ENCODE measurements at places on chromosomes 7 and 10. TPM values are rescaled to one million over a fixed set of nuclear protein-coding genes. Genes with fewer than 3 reads are reported as not detected.

DNA sequence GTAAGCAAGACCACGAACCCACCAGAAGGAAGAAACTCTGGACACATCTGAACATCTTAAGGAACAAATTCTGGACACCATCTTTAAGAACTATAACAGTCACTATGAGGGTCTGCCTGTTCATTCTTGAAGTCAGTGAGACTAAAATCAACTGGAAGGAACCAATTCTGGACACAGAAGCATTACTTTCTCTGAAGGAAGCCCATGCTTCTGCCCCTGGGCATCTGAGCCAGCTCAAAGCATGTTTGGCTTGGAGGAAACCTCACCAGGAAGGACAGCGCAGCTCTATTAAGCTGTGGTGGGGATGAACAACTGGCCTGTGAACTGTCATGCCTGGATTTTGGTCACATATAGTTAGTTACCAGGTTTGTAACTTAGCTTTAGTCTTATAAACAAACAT is 132.4 kb upstream of the GDF10 start:
- DNase-seq = no peak

DNA sequence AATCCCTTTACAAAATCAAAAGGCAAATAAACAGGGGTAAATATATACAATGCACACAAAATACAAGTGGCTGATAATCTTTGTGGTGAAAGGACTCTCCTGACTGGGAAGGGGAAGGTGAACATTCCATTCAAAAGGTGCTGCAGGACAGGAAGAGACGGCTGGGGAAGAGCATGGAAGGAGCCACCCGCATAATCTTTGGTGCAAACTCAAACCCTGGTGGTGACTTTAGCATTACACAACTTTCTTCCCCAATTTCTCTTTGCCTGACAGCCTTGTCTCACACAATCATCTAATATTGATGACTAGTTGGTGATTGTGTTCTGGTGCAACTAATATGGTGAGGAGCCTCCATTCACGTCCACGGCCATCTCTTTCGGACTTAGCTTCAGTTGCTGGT is 117.0 kb upstream of the EGFR start:
- no peak for DNase-seq

DNA sequence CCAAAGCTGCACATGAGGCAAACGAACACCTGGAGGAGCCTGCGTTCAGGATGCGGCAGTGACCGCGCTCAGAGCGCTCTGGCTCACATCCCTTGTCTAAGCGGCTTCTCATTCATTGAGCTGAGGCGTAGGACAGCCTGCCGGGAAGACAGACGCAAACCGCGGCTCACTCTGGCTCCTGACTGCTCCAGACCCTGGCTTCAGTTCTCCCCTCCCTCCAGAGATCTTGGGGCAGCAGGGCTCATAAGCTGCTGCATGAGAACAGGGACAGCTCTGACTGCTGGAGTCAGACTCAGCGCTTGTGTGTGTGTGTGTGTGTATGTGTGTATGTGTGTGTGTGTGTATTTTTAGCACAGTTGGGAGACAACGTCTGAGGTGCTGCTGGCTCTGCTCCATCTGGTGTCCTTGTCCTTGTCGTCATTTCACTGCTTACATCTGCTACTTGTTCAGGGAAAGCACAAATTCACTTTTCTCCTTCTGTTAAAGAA is 15.8 kb upstream of the LYZL2 start:
- DNase-seq = peak; percentile 40

GRCh38 chr7:50663396-50664102 is 98.3 kb upstream of the DDC start:
- no peak for DNase-seq

Gene OGDHL
- 15.5 TPM for total RNA-seq

GRCh38 chr10:119693262-119693957 is 32.4 kb upstream of the INPP5F start:
- DNase-seq = no peak

Gene NANOS1
- 7.8 TPM for total RNA-seq

DNA sequence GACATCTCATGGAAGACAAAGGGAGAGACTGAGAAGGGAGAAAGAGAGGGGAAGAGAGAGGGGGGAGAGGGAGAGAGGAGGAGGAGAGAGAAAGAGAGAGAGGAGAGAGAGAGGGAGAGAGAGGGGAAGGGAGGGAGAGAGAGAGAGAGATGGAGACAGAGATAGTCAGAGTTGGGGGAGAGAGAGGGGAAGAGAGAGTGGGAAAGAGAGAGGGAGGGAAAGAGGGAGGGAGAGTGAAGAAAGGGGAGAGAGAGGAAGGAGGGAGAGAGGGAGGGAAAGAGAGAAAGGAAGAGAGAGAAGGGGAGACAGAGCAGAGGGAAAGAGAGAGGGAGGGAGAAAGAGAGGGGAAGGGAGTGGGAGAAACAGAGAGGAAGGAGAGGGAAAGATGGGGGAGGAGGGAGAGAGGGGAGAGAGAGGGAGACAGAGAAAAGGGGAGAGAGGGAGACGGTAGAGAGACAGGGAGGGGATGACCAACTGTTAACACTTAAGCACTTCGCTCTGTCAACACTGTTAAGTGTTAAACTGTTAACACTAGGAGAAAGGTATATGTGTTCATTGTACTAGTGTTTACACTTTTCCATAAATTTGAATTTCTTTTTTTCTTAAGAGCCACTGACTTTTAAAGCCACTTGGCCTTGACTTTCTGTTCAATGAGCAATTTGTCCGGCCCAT is 21.8 kb upstream of the SDK1 start:
- DNase-seq = no peak

- no peak for DNase-seq
Observed at GRCh38 chr7:46930366-46930765, 651.5 kb downstream of the TNS3 start.

DNA sequence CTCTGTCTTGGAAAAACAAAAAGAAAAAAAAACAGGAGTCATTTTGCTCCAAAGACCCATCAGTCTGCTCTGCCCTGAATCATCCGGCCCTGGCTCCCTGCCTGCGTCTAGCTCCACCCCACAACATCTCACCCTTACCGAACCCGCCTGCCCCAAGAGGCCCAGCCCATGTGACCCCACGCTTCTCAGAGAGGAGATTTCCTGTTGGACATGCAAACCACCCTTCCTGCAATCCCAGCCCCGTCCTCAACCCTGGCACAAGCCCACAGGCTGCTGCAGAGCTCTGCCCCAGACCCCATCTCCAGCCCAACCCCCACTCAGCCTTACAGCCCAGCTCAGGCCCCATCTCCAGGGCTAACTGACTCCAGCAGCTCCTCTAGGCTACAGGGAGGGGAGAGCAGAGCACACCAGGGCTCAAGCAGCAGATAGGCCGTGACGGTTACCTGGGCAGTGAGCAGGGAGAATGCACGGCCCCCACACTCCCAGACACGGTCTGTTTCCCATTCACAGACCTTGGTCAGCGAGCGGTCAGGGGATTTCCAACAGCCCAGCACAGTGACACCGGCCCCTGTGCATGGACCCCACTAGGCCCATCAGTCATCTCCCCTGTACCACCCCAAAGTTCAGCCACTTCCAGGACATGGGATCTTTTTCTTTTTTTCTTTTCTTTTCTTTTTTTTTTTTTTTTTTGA is 69.9 kb upstream of the GTF2I start:
- DNase-seq = peak; percentile 67

DNA sequence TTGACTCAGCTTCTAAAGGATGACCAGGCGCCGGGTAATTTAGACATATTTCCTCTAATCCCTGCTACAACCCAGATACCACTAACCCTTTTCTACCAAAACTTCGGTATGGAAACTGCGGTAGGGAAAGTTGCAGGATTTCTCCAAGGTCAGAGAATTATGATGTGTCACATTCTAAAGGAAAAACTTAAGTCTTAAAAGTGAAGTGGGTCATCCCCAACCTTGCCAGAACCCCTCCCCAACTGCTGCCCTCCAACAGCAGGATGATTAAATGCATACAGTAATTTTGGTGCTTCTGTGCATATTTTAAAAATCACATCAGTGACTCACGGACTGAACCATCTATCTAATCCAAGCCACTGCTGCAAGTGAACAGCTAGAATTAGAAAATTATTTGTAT is 52.7 kb downstream of the GRB10 start:
- DNase-seq = no peak

Gene SORBS1
- 35.9 TPM for total RNA-seq

Data from GM23338 (cell line).